ENCODE measurements at places on chromosomes 7 and 10. TPM values are rescaled to one million over a fixed set of nuclear protein-coding genes. Genes with fewer than 3 reads are reported as not detected.

DNA sequence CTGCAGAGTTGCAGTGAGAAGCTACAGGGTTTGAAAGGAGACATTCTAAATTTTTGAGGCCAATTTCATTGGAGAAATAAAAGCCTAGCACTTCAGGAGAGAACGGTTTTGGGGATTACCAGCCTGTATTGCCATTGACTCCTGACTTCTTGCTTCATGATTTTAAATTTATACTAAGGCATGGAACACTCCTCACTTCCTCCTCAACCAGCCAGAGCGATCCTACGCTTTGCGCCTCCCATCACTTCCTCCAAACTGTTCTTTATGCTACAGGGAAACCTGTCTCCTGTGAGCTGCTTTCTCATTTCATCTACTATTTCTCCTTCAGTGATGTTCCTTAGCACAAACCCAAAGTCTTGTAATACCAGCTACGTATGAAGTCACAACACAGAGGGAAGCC lies 495.1 kb downstream of the SUGCT start:
- no peak for DNase-seq

The CCDC186 gene
- total RNA-seq: 7.7 TPM

GRCh38 chr10:107952649-107953556 lies 788.4 kb upstream of the SORCS1 start:
- DNase-seq: no peak

DNA sequence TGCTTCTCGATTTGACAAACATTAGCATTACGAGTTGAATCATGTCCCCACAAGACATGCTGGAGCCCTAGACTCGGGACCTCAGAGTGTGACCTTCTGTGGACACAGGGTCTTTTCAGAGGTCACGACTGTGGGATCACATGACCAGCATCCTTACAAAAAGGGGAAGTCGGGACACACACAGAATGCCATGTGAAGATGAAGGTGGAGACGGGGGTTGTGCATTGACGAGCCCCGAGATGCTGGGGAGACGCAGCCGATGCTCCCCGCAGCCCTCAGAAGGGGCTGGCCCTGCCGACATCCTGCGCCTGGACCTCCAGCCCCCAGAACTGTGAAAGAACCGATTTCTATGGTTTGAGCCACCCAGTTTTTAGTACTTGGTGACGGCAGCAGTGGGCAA lies 7.5 kb downstream of the ZFAND2A start:
- no peak for DNase-seq

The HYAL4 gene
- total RNA-seq: not detected

The NAT16 gene
- not detected for total RNA-seq

The PON3 gene
- total RNA-seq: not detected

DNA sequence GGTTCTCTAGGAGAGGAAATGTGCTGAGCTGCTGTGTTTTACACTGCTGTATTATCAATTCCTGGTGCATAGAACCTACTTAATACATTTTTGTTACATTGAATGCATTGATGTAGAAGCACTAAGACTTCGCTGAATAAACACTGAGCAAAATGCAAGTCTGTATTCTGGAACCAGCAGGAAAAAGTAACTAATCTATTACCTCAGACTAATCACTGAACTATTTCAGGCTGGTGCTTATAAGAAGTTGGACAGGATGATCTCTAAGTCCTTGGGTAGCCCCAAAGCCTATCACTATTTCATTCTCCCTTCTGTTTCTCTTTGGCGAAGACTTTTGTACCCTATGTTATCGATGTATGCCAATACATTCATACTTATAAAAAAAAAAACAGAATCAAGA lies 87.2 kb upstream of the LRRTM3 start:
- no peak for DNase-seq

GRCh38 chr7:11485636-11486035 lies 346.4 kb downstream of the THSD7A start:
- DNase-seq: no peak
